ENCODE measurements at places on chromosomes 3 and 15.

- no peak for DNase-seq
Observed at GRCh38 chr3:191262650-191263049, 63.6 kb downstream of the OSTN start.

DNA sequence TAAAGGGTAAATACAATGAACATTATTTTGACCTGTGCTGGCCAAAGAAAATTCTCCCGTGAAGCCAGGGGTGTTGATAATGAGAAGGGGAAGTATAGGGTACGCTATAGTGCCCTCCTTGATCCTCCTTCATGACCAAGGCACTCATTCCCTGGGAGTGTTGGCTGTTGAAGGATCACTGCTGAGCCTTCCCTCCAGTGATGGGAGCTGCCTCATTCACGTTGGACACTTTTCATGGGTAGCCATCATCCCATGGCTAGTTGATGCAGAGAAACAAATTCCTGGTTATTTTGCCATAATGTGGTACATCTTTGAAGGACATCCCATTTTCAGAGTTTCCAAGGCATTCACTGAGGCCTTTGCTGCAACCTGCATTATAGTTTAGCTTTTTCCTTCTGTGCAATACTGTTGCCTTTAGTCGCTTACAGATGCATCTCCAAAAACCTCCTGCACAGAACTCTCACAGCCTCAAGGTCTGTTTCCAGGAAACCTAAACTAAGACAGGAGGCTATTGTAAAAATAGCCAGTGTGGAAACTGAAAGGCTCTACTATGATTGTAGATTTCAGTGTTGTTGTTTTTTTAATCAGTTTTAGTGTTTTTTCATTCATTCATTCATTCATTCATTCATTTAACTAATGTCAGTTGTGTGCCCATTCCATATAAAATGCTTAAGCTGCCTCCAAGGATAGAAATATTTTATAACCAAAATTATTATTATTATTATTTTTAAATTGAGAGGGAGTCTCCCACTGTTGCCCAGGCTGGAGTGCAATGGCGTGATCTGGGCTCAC lies 40.8 kb downstream of the TGFBR2 start:
- no peak for DNase-seq

DNA sequence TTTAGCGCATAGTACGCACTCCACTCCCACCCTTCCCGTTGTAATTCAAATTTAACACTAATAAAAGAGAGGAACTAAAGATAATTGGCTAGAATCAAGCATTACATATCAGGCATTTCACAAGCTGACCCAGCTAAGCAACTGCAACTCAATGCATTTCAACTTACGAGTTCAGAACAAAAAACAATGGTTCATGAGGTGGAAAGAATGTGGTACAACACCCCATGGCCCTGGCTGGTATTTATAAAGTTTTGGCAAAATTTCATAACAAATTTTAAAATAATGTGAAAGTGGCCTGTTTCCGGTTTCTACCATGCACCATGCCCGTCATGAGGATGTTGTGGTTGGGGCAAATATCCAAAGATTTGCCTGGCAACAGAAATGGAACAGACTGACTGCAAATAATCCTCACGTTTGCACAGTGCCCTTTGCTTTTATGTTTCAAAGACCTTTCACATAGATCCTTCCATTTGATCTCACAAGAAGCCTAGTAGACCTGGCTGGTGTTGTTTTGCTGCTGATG lies 455.3 kb upstream of the NR2F2 start:
- DNase-seq, result no peak

DNA sequence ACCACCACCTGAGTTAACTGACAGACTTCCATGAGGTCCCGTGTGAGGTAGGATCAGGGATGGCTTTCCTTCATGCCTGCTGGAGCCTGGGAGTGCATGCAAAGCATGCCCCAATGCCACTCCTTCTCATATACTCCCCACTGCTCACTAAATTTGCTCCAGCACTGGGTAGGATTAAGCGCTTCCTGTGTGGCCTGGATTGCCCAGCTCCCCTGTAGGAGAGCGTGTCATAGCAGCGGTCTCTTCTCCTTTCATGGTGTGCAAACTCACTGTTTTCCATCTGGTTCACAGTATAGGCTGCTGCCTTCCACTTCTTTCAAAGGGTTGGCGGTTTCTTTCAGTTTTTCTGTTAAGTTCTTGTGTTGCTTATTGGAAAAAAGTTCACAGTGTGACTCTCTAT lies 34.1 kb upstream of the ABI3BP start:
- no peak for DNase-seq

GRCh38 chr3:4994823-4995499 lies 15.7 kb downstream of the BHLHE40 start:
- no peak for DNase-seq
